Fibroblast of gingiva (primary cell): ENCODE measurements at places on chromosomes 2 and 18.

DNA sequence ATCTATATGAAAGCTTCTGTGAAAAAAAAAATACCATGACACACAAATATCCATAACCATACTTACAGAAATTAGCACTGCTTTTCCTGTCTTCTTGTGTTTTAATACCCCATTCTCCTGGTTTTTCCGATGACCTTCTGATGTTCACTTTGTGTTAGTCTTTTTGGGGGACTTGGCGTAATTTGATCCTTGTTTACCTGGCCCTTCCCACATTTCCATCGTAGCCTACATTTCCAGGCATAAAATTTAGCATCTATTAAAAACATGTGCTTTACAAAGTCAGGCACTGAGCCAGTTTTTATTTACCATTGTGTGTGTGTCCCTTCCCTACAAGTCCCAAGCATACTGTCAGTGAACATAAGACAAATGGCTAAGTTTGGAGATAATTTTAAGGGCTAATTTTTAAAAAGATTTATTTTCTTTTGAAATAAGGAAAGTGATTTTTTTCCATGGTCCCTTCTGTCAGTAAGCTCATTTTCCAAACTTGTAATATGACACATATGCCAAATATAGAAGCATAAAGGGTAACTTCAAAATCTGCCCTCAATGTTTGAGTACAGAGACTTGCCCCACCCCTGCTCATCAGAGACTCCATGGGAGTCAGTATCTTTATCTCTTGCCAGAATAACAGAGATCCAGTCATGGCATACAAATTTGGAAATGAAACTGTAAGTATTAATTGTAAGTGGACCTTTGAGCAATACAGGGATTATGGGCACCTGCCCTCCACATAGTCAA, 27.3 kb downstream of the SESTD1 start:
- peak; percentile 18 for DNase-seq

- peak; percentile 20 for DNase-seq
Measured at GRCh38 chr2:234623521-234623991, 126.7 kb upstream of the ARL4C start.

GRCh38 chr2:229343661-229344060, 72.6 kb upstream of the PID1 start:
- DNase-seq, result no peak

- peak; percentile 45 for DNase-seq
Measured at GRCh38 chr2:138373993-138374408, 127.6 kb upstream of the SPOPL start.

GRCh38 chr2:188181067-188181838, 110.4 kb upstream of the GULP1 start:
- DNase-seq, result no peak

GRCh38 chr2:238941262-238941792, 93.4 kb downstream of the TWIST2 start:
- no peak for DNase-seq

GRCh38 chr2:12549641-12550040, 167.1 kb upstream of the TRIB2 start:
- DNase-seq, result peak; percentile 62

GRCh38 chr2:120052597-120052996, 39.7 kb downstream of the EPB41L5 start:
- no peak for DNase-seq

DNA sequence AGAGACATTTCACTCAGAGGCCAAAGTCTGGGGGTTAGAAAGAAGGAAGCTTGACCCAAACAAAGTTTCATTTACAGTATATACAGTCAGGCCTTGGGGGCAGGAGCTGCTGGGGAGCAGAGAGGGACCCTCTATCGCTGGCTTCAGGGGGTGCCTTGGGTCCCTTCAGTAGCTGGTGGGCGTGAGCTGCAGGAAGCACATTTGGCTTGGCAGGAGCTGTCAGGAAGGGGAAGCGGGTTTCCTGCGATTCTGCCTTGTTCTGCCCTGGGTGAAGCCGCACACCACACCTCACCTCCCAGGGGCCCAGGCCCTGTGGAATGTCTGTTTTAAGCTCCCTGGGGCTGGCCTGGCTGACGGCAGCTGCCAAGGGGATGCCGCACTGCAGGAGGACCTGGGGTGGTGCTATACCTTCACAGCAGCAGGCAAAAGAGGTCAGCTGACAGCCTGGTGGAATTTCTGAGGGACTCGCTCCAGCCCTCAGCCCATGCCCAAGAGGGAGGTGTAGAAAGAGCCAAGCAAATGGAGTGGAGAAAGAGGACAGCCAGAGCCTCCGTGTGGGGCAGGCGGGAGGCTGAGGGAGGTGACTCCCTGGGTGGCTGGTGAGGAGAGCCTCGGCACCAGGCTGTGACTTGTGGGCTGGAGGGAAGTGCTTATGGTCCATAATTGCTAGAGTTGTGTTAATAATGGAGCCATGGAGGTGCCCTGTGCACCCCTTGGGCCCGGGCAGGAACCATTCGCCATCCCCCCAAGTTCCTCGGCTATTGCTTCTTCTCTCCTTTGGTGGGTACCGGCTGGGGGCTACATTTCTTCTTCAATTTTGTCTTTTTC, 43.9 kb downstream of the PSD4 start:
- DNase-seq, result no peak

GRCh38 chr2:39679805-39680204, 14.1 kb downstream of the TMEM178A start:
- no peak for DNase-seq

- no peak for DNase-seq
Measured at GRCh38 chr2:119173556-119174060, 15.1 kb upstream of the C1QL2 start.

GRCh38 chr2:1625281-1626001, 118.9 kb downstream of the PXDN start:
- DNase-seq, result peak; percentile 67

DNA sequence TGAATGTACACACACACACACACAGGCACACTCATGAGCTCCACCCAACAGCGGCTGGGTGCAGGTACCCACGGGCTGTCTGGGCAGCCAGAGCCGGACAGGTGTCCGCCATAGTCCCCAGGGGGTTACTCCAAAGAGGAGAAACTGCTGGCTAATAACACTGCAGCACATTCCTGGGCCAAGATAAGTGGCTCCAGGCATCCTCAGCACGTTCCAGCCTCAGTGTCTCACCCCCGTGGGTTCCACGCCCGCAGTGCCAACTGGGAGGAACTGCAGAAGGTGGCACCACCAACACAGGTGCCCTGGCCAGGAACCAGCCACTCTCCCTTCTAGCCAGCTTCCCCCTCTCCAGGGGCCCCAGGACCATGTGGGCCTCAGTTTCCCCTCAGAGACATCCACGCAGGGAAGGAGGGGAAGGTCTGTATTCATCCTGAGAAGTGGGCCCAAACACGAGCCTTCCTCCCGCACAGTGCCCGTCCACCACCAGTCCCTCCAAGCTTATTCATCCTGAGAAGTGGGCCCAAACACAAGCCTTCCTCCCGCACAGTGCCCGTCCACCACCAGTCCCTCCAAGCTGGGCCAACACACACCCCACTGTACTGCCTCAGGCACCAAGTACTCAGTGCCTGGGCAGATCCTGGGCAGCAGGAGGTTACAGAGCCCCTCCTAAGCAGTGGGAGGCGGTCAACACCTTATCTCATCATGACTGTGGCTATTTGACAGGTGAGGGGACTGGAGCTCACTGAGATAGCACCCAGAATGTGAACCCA, 47.6 kb downstream of the TNS1 start:
- DNase-seq, result no peak

DNA sequence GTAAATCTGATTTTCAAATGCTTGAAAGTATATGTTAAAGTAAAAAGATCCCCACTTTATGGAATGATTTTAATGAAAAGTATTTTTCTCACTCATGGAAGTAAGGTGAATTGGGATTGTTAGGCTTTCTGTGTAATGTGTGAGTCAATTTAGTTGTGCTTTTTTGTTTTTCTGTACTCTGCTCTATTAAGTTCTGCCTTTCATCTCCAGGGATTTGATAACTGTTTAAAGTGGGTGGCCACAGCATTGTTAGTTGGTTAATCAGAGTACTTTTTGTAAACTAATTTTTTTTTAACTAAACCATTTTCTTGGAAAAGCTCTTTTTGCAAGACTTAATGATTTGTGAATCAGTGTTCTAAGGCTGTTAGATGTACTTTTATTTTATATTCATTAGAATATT, 76.8 kb downstream of the ABI2 start:
- peak; percentile 35 for DNase-seq

GRCh38 chr2:205259121-205259520, 423.2 kb upstream of the NRP2 start:
- no peak for DNase-seq

GRCh38 chr2:2641541-2642410, 310.7 kb upstream of the MYT1L start:
- DNase-seq, result no peak

DNA sequence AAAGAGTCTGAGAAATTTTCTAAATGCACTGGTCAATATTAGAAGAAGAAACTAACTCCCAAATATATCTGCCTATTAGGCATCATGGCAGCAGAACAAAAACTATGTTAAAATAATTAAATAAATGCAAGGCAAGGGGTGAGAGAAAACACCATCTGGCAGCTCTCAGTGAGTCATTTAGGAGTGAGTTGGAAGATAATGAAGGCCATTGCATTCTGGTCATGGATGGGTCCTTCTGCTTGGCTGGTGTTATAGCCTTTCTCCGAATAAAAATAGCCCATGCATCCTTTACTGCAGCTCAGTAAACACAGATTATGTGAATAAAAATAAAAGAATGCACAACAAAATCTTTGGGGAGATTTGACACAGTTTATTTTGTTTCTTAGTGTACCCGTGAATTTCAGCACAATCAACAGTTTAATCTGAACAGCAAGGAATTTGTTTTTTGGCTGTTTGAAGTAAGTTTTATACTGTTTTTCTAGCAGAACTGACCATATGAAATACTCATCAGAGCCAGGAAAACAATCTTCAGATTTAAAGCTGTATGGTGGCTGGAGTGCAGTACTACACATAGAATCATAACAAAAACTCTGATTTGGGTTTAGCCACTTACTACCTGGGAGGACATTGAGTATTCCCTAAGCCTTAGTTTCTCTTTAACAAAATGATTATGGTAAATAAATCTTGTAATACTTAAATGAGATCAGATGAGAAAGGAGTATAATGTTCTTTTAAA, 225.1 kb upstream of the ITGA4 start:
- peak; percentile 2 for DNase-seq

- no peak for DNase-seq
Measured at GRCh38 chr18:4704781-4705180, 249.7 kb upstream of the DLGAP1 start.

GRCh38 chr2:106885329-106885728, 638 bp downstream of the ST6GAL2 start:
- DNase-seq, result no peak

GRCh38 chr18:8948471-8949149, 153.9 kb upstream of the NDUFV2 start:
- DNase-seq, result peak; percentile 89

- DNase-seq, result peak; percentile 15
Measured at GRCh38 chr2:65530547-65531320, 98.3 kb upstream of the SPRED2 start.

DNA sequence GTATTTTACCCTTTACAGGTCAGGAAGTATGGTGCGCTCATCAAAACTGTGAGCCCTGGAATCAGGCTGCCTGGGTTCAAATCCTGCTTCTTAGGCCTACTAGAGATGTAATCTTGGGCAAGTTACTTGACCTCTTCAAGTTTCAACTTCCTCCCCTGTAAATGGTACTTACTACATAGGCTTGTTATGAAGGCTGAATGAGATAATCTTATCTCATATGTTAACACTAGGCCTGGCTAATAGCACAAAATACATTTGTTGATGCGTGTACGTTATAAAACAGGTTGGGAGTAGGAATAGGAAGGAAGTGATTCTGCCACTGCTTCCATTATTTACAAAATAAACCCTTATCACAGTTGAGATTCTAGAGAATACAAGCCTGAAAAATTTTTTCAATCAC, 1.7 kb upstream of the RFTN2 start:
- no peak for DNase-seq

DNA sequence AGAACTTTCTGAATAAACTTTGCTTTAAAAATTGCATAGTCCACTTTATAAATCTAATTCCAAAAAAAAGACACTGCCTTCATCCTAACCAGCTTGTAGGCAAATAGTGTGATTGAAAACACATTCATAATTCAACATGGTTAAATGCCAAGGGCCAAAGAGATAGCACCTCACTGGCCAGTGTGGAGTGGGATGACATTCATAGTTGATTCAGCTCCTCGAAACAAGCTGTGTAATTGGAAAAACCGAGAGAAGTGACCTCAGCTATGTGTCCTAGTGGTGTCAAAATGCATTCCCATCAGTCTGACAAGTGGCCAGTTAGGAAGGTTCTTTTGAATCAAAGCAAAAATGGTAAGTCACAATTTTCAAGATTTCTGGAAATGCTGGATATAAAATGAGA, 1068.5 kb upstream of the CELF4 start:
- no peak for DNase-seq

- no peak for DNase-seq
Measured at GRCh38 chr18:12053289-12053688, 40.4 kb upstream of the ANKRD62 start.

DNA sequence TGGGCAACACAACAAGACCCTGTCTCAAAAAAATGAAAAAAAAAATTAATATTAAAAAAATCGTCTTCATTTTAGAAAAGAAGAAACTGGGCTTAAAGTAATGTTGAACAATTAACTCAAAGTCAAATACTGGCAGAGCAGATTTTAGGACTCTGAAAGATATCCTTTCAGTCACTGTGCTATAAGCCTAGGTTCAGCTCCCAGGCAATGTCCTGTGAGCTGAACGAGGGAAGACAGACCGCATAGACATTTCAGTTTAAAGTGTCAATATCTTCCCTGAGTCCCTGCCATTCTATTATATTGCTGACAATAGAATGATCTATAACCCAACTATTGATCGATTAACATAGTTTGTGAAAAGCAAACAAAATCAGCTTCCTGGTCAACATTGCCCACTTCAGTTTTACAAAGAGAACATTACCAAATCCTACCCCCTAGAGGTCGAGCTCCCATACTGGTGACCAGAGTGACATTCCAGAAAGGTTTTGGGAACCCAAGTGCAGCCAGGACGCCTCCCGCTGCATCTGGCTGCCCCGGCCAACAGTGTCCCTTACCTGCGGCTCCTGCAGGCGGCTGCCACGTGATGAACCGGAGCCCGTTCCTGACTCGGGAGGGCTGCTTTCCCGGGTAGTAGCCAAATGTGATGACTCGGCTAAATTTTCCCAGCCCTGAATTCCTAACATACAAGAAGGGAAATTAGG, 639 bp downstream of the MRO start:
- DNase-seq, result peak; percentile 21

DNA sequence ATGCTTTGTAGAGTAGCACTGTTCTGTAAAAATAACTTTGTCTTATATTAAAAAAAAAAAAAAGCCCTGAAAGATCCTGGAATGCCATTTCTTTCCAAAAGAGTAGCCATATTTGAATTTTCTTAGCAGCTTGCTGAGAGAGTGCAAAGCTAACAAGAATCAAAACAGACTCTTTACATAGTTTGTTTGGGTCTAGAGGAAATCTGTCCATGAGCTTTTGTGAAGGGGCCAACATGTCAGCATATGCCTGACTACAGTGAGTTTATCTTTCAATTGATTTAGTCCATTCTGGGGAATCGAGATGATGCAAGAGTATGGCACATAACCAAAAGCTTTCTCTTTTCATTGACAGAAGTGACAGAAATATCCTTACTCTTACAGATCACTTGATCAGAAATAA, 777.7 kb upstream of the ACVR2A start:
- no peak for DNase-seq

GRCh38 chr2:135052997-135053474, 944 bp downstream of the RAB3GAP1 start:
- DNase-seq, result no peak

- DNase-seq, result no peak
Measured at GRCh38 chr2:6951046-6951445, 33.8 kb downstream of the RNF144A start.
